Esophagus squamous epithelium (tissue), 5 donors: ENCODE measurements at places on chromosomes 5 and 9. TPM values are rescaled to one million over a fixed set of nuclear protein-coding genes. Genes with fewer than 3 reads are reported as not detected.

PGM5 gene
- total RNA-seq = 112 TPM

- H3K36me3 ChIP-seq = peaks cover 14% of the 10 kb centered on the region
- no peaks in the 10 kb centered on the region for H3K27me3 ChIP-seq
- H3K4me3 ChIP-seq = peak overlapping the region; percentile 87
- DNase-seq = no peak
- H3K4me1 ChIP-seq = peaks cover 33% of the 10 kb centered on the region
Observed at GRCh38 chr5:138752341-138752950, 779 bp upstream of the CTNNA1 start.

DNA sequence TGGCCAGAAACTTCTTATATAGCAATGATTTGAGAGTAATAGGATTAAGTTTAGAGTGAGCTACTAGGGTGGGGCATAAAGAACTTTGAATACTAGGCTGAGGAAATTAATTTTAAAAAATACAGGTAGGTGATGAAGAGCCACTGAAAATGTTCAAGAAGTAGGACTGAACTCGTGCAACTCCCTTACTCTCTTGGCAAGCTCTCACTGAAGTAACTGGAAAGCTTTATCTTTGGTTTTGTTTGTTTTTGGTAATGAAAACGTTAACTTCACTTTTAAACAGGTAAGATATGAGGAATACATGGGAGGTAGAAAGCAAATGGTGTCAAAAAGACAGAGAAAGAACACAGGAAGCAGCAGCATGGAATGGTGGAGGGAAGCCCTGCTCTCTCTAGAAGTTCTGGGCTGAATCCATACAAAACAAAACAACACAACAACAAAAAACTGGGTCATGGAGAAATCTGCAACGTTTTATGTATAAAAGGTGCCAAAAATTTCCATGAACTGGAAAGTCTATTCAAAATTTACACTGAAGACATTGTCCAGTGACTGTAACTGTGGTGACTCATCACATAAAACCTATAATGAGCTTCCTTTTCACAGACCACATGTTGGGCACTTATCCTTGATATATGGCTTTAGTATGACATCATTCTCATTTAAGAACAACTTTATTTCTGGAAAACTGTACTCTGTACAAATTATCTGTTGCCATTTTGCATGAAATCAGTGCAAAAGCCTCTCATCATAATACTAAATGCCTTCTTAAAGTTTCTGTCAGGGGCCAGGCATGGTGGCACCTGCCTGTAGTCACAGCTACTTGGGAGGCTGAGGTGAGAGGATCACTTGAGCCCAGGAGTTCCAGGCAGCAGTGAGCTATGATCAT is 91.2 kb upstream of the CHD1 start:
- H3K4me3 ChIP-seq = no peak overlapping the region
- H3K27ac ChIP-seq = no peak overlapping the region
- H3K36me3 ChIP-seq = no peaks in the 10 kb centered on the region
- no peak for DNase-seq
- no peaks in the 10 kb centered on the region for H3K27me3 ChIP-seq

GRCh38 chr5:125609011-125609410 is 814.2 kb upstream of the GRAMD2B start:
- no peaks in the 10 kb centered on the region for H3K27me3 ChIP-seq
- H3K36me3 ChIP-seq = no peaks in the 10 kb centered on the region
- no peak overlapping the region for H3K27ac ChIP-seq
- H3K4me3 ChIP-seq = no peak overlapping the region

DNA sequence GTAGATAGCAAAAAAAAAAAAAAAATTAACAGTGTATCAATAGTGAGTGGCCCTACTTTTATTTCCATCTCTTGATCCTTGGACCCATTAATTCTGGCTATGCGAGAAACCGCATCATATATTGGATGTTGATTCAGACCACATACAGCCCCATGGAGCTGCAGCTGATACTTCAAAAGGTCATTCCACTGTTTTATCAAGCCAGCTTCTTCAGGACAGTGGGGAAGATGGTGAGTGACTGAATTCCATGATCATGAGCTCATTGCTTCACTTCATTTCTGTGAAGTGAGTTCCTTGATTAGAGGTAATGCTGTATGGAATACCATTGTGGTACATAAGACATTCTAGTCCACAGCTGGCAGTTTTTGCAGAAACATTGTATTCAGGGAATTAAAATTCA is 222.9 kb upstream of the MEF2C start:
- H3K4me3 ChIP-seq = no peak overlapping the region
- H3K4me1 ChIP-seq = no peaks in the 10 kb centered on the region
- no peaks in the 10 kb centered on the region for H3K36me3 ChIP-seq
- no peaks in the 10 kb centered on the region for H3K27me3 ChIP-seq
- no peak for DNase-seq

GRCh38 chr9:134540276-134541096 is 101.1 kb upstream of the COL5A1 start:
- peaks cover 30% of the 10 kb centered on the region for H3K4me1 ChIP-seq
- DNase-seq = no peak
- no peaks in the 10 kb centered on the region for H3K27me3 ChIP-seq
- H3K4me3 ChIP-seq = no peak overlapping the region
- H3K36me3 ChIP-seq = no peaks in the 10 kb centered on the region
